RWPE1 (cell line): ENCODE measurements at places on chromosomes 4 and X.

DNA sequence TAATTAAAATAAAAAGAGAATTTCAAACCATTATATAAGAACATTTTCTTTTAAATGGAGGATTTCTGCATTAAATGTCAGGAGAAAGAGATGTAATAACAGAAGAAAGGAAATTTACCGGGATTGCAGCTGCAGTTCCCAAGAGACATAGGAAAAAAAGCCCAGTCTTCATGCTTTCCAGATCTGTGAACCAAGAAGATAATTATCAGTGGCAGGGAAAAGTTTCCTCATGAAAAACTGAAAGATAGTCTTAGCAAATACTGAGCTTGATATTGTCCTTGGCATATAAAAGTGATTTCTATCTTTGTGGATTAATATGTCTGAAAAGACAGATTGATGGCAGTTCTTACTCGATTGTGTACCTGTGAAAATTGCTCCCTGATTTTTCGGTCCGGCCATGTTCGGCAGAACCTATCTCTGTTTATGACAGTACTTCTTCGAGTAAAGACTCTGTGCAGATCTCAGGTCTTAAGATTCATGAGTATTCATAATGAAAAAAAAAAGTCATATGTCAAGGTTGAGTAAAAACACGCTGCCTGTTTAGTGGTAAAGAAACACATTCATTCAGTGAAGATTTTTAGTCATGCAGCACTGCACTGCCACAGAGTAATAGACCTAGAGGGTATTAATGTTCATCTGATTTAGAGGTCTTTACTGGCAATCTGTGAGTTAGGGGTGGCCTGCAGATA lies 29.6 kb downstream of the SPARCL1 start:
- no peak for DNase-seq

DNA sequence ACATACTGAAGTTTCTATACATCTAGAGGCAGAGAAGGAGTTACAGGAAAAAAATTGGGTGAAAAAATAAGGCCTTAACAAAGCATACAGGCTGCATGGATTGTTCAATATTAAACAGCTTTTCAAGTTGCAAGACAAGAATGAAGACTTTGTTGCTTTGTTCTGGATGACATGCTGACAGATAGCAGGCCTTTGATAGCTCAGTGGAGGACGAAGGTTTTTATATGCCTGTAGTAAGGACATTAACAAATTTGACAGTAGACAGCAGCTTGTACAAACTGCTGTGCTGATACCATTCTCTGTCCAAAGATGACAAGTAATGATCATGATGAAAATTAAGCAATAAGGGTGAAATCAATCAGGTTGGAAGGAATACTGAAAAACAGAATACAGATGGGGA lies 309.9 kb downstream of the NKX6-1 start:
- no peak for DNase-seq

GRCh38 chrX:26192204-26192603 lies at the start of gene MAGEB6:
MAGEB6 (plus strand) TSS chrX:26192440; CDS start chrX:26193847, 1,407 bp downstream.
- DNase-seq, result no peak

- DNase-seq, result no peak
Observed at GRCh38 chrX:129785160-129785947, 5.6 kb downstream of the SASH3 start.

DNA sequence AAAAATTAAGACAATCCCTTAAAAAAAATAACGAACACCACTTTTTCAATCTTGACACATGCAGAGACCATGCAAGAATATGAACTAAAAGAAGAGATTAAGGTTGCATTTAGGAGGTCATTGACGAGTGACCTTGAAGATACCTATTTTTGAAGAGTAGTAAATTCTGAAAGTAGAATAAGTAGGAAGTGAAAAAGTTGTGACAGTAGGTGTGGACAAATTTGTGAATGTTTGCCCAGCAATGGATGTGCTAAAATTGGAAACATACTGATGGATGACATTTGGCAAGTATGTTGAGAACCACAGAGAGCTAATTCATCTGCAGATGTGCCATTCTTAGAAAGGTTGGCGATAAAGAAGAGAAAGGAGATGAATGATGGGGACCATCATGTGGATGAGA lies 213.7 kb upstream of the VCX3A start:
- no peak for DNase-seq

DNA sequence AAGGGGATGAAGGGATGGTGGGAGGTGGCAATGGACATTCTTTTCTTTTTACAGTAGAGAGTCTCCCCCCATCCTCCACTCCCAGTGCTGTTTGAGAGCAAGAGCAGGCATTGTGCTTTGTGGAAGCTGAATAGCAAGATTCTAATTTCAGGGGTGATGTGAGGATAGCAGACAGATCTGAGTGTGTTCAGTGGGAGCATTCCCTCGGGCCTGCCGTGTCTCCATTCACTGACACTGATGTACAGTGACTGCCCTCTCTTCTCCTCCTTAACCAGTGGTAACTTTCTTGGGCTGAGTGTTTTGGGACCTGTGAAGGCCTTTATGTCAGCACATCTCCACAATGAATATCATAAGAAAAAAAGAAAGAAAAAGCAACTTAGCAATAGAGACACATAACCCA lies 396.6 kb upstream of the RPS6KA3 start:
- no peak for DNase-seq

DNA sequence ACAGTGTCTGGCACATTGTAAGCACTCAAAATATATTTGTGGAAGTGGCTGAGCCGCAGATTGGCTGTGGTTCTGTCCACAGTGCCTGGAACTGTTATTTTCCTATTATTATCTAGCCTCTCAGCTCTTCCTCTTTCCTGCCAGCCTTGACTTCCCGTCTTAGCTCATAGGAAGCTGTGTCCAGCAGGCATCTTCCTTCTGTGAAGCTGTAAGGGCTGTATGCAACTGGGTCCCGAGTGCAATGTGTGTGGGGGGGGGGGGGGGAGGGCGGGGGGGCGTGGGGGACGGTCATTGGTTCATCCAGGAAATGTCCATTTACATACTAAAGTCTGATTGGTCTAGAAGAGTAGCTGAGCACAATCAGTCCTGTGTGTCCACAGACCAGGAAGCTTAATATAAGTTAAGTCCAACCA lies 210.7 kb downstream of the PDGFRA start:
- no peak for DNase-seq

DNA sequence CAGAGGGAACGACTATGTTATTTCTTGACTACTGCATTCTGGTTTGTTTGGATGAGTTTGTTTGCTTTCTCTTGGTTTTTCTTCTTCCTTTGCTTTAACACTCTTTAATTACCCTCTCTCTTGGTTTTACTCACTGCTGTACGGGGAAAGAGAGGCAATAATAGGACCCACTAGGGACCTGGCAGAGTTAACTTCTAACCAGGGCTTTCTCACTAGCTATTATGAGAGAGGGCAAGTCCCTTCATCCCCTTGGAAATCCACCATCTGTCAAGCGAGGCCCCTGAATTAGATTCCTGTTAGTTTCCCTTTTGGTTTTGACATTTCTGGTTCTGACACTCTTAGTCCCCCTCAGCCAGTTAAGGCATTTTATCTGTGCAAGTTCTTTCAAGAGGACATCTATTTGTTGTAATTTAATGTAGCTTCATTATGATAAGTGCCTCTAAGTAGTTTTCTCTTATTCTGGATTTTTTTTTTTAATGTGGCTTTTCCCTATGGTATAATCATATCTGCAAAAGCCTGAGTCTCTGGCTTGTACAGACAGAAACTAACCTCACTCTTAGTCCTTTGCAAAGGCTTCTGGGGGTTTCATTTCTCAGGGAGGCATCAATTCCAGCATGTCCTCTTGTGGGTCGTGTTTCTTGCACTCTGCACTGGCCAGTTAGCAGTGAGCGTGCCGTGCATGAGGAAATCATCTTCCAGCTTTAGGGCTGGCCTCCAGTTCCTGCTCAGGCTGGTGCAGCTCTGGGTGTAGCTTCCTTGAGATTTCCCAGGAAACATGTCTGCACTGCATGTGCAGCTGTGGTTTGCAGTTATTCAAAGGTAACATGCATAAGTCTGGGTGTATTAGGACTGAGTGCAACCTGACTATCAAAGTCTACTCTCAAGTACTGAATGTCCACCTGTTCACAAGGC lies 221.3 kb downstream of the STIM2 start:
- DNase-seq, result no peak

DNA sequence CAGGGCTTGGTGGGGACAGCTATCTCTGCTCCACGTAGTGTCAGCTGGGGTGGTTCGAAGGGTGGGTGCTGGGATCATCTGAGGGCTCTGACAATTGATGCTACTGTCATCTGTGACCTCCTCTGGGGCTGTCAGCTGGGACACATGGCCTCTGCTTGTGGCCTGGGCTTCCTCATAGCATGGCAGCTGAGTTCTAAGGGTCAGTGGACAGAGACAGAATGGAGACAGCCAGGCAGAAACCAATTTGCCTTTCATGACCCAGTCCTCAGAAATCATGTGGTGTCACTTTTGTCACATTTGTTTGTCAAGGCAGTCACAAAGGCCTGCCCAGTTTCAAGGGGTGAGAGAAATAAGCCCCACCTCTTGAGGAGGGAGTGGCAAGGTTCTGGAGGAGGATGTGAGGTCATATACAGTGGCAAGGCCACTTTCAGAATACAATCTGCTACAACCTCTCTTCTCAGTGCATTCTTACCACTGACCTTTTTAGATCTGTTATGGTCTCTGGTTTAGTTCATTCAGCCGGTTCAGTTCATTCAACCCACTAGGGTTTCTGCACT lies 103.6 kb upstream of the BCOR start:
- DNase-seq, result no peak

GRCh38 chr4:14294611-14295010 lies 667.1 kb upstream of the BOD1L1 start:
- DNase-seq, result no peak

GRCh38 chr4:3286335-3287175 lies 6.3 kb upstream of the RGS12 start:
- DNase-seq, result no peak

GRCh38 chrX:46376246-46376885 lies 168.9 kb downstream of the ZNF674 start:
- DNase-seq, result peak; percentile 50

- DNase-seq, result no peak
Observed at GRCh38 chrX:13755254-13755653, 20.7 kb downstream of the OFD1 start.

DNA sequence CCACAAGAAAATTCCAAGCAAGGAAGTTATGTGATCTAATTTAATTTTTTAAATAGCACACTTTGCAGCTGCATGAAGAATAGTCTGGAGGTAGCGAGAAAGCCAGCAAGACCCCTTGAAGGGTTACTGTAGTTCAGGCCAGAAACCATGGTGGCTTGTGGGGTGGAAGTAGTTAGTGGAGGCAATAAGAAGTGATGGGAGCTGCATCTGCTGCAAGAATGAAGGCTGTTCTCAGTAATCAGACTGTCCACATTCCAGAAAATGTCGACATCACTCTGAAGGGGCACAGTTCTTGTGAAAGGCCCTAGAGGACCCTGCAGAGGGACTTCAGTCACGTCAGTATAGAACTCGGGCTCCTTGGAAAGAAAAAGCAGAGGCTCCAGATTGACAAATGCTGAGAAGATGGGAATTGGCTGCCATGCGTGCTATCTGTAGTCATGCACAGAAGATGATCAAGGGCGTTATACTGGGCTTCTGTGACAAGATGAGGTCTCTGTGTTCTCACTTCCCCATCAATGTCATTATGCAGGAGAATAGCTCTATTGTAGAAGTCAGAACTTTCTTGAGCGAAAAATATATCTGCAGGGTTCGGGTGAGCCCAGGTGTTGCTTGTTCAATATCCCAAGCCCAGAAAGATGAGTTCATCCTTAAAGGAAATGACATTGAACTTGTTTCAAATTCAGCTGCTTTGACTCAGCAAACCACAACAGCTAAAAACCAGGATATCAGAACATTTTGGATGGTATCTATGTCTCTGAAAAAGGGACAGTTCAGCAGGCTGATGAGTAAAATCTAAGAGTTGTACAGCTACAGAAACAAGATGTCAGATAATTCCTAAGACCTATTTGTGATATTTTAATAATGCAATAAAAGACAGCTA lies 254.2 kb downstream of the CBR4 start:
- DNase-seq, result no peak

DNA sequence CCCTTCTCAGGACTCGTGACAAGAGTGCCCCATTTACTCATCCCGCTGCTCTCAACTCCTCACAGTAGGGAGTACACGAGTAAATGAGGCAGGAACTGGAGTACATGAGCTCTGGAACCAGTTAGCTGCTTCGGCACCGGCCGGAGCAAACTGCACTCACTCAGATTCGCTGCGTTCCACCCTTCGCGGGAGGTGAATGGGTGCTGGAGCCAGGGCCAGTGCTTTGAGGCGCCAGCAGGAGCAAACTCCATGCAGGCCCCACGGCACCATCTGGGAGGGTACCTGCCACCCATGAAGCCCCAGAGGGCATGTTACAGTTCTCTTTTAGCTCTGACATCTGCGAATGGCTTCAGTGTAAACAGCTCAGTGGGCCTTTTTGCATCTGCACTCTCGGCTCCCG lies 315.5 kb upstream of the GK2 start:
- DNase-seq, result no peak

DNA sequence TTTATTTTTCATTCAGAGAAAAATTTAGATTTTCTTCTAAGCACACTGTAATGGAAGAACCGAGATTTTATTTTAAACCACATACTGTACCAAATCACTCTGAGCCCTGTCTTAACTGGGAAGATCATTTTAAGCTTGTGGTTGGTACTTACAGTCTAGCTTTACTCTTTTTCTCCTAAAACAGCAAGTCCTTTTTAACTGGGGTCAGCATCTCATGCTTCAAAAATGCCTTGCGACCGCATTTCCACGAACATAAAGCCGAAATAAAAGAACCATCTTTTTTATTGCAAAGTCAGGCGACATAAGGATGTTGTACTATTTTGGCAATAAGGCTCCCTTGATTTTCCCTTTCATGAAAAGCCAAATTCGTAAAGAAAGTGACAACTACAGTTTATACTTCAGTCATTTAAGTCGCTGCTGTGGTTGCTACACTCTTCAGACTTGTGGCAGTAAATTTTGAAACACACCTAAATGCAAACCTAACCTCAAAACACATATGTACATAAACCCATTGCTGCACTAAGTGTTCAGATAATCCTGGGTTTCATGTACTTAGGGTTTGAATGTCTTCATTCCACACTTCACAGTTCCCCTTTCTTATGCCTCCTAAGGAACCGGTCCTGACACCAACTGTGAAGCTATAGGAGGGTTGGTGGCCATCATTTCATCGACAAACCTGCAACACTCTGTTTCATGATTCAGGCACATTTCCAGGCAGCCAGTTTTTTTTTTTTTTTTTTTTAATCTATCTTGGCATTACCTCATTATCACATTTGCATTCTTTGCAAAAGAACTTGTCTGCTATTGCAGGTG lies 3.0 kb downstream of the STOX2 start:
- no peak for DNase-seq

GRCh38 chr4:122749704-122750454 lies 17.4 kb downstream of the BBS12 start:
- DNase-seq, result no peak

DNA sequence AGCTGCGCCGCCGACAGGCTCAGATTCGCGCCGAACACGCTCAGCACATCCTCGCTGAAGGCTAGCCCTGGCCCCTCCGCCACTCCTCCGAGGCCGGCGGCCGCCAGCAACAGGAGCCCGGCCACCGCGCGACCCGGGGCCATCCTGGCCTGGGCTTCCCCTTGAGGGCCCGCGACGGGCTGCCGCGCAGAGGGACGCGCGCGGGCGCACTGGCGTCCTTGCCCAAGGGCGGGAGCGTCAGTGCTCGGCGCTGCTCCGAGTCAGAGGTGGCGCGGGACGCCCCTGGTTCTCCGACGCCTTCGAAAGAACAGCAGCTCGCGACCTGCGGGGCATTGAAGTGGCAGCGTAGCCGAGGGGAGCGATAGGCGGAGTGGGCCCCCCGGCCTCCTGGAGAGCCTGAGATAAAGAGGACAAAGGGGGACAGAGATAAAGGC lies 745 bp downstream of the SLC39A8 start:
- DNase-seq, result peak; percentile 61
